ENCODE measurements at places on chromosomes 4 and X.

- no peak for DNase-seq
Measured at GRCh38 chr4:122479935-122480416, 23.5 kb upstream of the IL2 start.

GRCh38 chrX:42886519-42886918 is 108.6 kb upstream of the PPP1R2C start:
- no peak for DNase-seq

DNA sequence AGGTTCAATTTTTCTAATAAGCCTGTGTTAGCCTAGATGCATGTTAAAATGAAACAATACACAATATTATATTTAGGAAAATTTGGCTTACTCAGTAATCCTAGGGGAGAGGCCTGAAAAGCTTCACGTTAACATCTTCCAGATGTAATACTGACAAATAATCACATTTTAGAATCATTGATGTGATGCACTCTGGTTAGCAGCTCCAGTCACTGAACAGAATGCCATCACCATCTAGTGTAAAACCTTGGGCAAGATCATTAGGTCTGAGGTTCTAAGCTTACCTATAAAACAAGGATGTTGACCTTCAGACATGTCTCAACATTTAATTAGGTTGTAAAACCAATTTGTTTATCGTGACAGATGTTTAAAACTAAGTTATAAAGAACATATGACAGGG is 1704.8 kb downstream of the STIM2 start:
- DNase-seq: no peak

DNA sequence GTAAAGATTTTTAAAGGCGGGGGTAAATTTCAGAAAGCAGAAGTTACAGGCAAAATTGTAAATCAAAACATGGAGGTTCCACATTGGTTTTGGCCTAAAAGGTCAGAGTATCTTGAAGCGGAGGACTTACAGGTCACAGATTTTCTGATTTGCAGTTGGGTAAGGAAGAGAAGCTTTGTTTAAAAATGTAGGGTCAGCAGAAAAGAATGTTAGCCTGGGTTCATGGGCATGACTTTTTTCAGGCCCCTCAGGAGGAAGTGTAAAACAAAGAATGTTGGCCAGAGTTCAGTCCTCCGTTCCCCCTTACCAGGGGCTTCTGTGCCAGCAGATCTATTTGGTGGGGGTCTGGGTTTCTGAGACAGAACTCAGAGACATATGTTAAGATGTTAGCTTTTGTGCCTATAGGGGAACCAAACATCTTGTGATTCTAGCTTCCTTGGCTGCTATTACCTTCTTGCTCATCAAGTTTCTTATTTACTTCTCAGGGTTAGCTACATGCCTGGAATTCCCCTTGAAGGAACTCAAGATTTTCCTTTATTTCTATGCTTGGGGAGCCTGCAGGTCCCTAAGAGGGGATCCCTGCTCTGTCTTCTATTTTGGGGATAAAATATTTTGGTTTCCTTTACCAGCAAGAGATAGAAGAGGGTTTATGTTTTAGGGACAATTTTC is 160.3 kb downstream of the ANK2 start:
- no peak for DNase-seq

DNA sequence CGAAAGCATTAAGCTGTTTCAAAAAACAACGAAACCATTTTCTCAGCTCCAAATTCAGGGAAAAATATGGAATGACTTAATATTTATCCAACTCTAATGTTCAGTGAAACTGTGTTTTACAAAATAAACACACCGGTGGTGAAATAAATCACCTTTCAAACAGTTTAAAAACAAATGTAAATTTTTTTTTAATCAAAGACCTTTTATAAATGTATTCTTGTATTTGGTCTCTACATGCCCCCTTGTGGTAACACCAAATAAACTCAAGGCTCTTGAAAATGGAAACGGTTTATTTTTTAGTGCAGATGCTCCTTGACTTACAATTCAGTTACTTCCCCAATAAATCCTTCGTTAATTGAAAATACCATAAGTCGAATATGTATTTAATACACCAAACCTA is 45.8 kb upstream of the ITM2A start:
- no peak for DNase-seq

DNA sequence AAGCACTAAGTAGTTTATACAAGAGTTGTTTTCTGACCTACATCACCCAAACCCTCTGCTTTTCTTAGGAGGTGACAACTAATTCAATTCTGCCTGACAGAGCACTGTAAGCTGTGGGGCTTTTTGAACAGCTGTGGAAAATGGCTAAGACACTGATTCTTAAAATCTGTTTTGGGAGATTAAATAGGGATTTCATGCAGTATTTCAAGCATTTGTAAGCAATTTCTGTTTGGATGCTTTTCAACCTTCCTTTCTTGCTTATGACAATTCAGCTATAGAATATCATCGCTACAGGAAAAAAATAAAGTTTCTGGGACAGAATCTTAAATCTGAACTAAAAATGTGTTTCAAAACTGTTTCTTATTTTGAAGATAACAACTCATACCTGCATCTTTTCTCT is 459.5 kb downstream of the RAPGEF2 start:
- no peak for DNase-seq

- no peak for DNase-seq
Measured at GRCh38 chr4:14321723-14322122, 680.6 kb upstream of the CPEB2 start.

GRCh38 chrX:10482261-10482660 is 138.1 kb downstream of the MID1 start:
- DNase-seq: no peak

GRCh38 chrX:49176421-49177326 is 5.0 kb downstream of the PLP2 start:
- no peak for DNase-seq

DNA sequence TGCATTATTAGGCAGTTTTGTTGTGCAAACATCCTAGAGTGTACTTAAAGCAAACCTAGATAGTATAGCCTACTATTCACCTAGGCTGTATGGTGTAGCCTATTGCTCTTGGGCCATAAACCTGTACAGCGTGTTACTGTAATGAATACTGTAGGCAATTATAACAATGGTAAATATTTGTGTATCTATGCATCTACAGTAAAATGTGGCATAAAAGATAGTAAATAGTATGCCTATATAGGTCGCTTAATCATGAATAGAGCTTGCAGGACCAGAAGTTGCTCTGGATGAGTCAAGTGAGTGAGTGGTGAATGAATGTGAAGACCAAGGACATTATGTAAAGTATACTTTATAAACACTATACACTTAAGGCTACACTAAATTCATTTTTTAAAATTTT is 16.6 kb downstream of the USO1 start:
- no peak for DNase-seq

- no peak for DNase-seq
Measured at GRCh38 chr4:99847362-99847976, 30.8 kb downstream of the DAPP1 start.

- DNase-seq: no peak
Measured at GRCh38 chrX:110043506-110043905, 40.6 kb downstream of the TMEM164 start.

- no peak for DNase-seq
Measured at GRCh38 chr4:27360131-27360530, 499.5 kb downstream of the STIM2 start.

- DNase-seq: no peak
Measured at GRCh38 chr4:139848028-139848427, 182.4 kb downstream of the MGST2 start.

DNA sequence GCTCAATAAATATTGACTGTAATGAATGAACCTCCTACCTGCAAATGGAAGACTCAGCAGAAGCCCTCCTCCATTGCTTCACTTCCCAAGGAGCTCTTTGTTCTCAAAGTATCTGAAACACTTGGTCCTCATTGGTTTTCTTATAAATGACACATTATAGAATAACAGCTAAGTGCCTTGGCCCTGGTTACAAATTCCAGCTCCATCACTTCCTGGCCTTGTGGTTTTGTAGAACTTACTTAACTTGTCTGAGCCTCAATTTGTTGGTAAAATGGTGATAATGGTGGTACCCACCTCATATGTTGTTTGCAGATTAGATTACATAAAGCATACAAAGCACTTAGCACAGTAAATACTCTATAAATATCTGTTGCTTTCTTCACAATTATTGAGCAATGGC is 25.2 kb upstream of the SMIM20 start:
- no peak for DNase-seq

- no peak for DNase-seq
Measured at GRCh38 chr4:71006203-71006907, 12.9 kb downstream of the DCK start.

GRCh38 chr4:114287079-114287696 is 307.7 kb upstream of the ARSJ start:
- no peak for DNase-seq

DNA sequence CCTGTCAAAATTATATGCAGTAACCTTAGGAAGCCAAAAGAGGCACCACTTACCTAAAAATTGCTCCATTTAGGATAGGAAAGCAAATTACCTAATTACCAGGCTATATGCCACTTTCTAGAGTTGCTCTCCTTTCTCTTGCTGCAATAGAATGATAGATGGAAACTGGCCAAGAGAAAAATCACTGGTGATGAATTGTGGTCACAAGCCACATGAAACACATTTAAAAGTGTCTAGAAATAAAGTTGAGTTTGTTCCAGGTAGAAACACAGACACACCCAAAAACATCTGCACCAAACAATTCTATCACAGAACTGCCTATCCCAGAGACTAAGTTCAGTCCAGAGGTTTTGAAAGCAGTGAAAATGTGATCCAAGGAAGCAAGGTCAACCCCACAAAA is 337.7 kb downstream of the PCDH19 start:
- DNase-seq: no peak

GRCh38 chr4:183492791-183493222 is 12.1 kb upstream of the ING2 start:
- no peak for DNase-seq

- DNase-seq: no peak
Measured at GRCh38 chrX:121011254-121011653, 25.7 kb upstream of the CT47A1 start.

DNA sequence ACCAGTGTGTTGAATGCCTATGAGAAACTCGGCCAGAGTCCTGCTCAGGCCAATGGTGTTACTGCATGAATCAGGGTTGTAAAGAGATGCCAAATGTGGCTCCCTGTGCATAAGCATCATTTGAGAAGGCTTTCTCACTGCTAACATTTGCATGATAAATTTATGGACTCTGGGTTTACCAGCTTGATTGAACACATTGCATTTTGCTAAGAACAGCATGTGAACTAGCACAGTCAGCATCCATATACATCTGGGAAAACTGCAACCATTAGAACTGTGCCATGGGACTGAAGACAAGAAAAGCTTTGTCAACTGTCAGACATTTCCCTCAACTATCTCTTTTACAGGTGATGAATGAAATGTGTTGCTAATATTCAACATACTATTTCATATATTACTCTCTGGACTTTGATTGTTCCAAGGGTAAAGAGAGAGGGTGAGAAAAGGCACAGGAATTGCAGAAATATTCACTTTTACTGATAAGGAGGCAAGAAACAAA is 1427.4 kb upstream of the ADGRL3 start:
- DNase-seq: no peak

DNA sequence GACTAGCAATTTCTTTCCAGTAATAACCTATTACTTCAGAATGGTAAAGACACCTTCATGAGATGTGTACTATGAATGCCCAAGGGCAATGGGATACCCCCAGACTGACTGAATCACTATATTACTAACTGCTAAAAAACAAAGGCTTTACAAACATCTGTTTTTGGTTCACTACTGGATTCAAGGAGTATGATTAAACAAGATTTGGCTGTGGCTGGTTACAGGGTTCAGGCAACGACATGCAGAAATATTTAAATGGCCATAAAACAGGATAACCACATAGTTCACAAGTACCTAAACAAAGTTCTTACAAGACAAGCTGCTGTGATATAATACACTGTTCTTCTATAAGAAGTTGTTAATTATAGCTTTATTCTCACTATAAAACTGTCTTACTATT is 128.2 kb downstream of the FRYL start:
- no peak for DNase-seq

DNA sequence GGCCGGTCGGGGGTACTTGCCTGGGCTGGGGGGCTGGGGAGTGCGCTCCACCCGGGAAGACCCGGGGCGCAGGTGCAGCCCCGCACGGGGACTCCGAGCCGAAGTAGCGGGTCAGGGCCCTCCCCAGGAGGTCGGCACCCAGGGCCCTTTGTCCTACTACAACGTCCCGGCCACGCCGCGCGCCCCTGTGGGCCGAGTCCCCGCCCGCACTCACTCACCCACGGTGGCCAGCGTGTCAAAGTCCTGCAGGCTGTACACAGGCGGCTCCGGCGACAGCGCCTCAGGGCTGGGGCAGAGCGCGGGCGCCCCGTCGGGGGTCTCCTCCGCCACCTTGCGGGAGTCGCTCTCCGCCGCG is 602 bp downstream of the PRKX start:
- no peak for DNase-seq

DNA sequence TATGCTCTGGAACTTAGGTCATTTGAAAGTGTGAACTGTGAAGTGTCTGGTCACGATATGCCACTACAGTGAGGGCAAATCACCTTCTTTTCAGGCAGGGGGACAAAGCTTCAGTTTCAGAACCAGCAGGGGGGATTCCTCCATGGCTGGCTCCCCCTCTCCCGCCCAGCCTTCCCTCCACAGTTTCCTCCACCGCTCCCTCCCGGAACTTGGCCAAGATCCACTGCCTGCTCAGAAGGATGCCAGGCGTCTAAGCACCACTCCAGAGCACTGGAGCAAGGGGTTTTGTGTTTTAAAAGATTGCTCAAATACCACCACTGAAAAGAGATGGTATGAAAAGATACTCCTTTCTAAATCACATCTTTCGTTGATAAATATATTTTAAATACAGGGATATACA is 126.9 kb downstream of the ELOVL6 start:
- DNase-seq: no peak

All from activated CD4-positive, alpha-beta T cell treated with anti-CD3 and anti-CD28 coated beads for 1 hour (primary cell).